ENCODE measurements at places on chromosomes 13 and 19. TPM values are rescaled to one million over a fixed set of nuclear protein-coding genes. Genes with fewer than 3 reads are reported as not detected.

The GFY gene
- not detected for total RNA-seq

The TMEM147 gene
- total RNA-seq, result 84.6 TPM

The RDH8 gene
- total RNA-seq, result not detected

The TMIGD2 gene
- not detected for total RNA-seq

The ZNF816 gene
- total RNA-seq, result 4.4 TPM

The PAF1 gene
- 34.5 TPM for total RNA-seq

The HRC gene
- total RNA-seq, result 843 TPM

The LILRB2 gene
- 2.9 TPM for total RNA-seq

The LILRB4 gene
- total RNA-seq, result 5.0 TPM

The SULT2A1 gene
- total RNA-seq, result not detected

The KASH5 gene
- not detected for total RNA-seq

The VSTM1 gene
- not detected for total RNA-seq

The NLRP11 gene
- not detected for total RNA-seq

All from Right ventricle myocardium inferior (tissue), 1 donor.